ENCODE measurements at places on chromosomes 3 and 15. TPM values are rescaled to one million over a fixed set of nuclear protein-coding genes. Genes with fewer than 3 reads are reported as not detected.

DNA sequence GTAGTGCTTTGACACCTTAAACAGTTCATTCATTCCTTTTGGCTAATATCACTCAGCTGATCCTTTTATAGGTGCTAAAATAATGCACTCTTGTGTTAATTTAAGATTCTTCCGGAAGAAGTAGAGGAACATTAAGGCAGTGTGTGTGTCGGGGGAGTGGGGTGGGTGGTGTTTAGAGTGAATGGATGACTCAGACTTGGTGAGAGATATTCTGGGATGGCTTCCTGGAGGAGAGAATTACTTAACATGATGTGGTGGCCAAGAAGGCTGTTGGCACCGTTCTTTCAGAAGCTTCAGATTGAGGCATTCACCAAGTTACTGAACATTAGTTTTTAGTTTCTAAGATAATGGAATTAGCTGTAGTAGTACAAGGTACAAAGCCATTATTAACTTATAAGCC is 125.6 kb upstream of the ROPN1 start:
- peak; percentile 46 for DNase-seq

DNA sequence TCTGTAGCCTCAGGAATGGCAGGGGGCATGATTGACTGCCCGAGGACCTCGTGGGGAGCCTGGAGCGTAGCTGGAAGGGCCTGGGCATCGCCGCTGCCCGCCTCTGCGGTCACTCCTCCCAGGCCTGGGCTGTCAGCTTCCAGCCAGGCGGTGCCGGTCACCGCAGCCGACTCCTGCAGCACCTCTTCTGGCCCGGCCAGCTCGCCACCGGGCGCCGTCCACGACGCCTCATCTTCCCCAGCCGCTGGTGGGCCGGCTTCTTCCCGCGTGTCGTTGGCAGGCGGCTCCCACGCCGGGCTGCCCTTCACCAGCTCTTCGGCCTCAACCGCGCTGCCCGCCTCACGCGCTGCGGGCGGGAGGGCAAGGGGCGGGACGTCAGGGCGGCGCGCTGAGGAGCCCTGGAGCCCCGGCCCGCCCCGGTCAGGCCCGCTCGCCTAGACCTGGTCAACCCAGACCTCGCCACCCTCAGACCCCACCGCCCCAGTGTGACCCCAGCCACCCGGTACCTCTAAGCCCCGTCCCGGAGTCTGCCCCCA is 1.0 kb downstream of the CSPG5 start:
- DNase-seq: no peak

DNA sequence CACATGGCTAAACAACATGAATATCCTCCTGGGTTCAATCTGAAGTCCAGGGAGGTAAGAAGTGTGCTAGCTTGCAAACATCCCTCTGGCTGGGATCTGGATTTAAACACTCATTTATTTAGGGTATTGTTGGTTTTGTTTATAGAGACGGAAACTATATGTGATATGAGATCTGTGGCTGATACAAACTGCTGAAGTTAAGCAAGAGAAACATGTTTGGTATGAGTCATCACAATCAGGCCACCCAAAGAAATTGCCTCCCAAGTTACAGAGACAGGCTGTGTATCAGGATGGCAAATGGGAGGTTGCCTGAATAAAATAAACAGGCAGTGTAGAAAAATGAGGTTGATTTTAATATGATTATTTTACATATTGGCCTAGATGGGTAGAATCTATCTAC is 562.1 kb downstream of the IGSF11 start:
- DNase-seq: no peak

DNA sequence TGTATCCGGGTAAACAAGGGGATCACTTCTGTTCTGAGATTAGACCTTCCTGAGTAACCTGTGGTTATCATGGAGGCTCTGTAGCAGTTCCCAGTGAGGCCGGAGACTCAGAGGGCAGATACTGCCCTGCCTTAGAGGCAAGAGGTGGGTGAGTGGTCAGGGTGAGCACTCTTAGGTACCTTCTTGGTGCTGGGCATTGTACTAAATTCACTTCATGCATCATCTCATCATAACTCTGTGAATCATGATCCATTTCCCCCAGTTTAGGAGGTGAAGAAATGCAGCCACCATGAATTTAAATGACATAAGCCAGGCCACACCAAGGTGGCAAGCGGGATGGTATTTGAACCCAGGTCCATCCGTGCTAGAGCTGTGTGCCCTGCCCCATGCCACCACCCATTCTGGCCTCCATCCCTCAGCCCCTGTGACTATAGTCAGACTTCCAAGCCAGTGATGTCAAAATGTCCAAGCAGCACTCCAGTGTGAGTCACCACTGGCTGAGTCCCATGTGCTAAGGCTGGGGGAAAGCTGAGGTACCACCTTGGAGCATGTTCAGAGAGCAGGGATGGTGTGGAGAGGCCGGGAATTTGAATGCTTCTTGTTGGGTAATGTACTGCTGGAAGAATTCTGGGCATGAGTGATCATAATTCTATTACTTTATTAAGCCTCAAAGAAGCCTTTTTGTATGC is 88.8 kb downstream of the EPHB1 start:
- no peak for DNase-seq

- DNase-seq: peak; percentile 67
Observed at GRCh38 chr3:112734736-112735350, 93.9 kb upstream of the CCDC80 start.

DNA sequence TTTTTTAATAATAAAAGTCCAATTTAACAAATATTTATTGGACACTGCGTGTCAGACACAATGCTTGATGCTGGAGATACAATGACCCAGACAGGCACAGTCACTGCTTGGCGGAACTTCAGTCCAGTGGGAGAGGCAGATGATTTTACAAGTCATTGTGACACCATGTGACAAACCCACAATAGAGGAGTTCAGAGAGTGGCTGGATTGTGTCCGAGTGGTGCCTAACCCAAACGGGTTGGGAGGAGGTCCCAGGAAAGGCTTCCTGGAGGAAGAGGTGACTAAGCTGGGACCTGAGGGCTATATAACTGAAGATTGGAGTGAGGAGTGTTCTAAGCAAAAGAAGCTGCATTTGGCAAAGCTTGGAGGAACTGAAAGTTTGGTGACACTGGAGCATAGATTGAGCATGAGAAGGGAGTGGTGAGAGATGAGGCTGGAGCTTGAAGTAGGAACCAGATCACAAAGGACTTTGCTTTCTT is 41.4 kb downstream of the CRTC3 start:
- DNase-seq: peak; percentile 61

DNA sequence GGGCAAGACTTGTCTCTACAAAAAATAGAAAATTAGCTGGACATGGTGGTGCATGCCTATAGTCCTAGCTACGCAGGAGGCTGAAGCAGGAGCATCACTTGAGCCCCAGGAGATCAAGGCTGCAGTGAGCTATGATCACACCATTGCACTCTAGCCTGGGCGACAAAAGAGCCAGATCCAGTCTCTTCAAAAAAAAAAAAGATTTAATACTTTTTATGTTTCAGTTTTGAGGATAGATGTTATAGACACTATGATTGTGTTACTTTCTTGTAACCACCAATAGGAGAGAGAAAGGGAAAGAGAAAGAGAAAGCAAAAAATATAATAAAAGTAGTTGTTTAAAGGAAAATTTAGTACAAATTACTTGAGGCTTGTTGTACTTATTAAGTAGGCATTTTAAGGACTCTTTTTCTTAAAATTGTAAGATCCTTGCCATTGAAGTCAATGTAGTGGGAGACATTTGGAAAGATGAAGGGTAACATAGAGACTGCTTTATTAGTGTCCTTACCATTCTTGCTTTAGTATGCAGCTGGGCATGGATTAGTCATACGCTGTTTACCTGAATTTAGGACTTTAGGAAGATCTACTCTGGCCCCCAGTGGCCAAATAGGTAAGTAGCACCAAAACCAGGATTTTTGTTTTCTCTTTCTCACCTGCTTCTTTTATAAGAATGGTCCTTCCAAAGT is 35.1 kb upstream of the ZDHHC23 start:
- DNase-seq: no peak

DNA sequence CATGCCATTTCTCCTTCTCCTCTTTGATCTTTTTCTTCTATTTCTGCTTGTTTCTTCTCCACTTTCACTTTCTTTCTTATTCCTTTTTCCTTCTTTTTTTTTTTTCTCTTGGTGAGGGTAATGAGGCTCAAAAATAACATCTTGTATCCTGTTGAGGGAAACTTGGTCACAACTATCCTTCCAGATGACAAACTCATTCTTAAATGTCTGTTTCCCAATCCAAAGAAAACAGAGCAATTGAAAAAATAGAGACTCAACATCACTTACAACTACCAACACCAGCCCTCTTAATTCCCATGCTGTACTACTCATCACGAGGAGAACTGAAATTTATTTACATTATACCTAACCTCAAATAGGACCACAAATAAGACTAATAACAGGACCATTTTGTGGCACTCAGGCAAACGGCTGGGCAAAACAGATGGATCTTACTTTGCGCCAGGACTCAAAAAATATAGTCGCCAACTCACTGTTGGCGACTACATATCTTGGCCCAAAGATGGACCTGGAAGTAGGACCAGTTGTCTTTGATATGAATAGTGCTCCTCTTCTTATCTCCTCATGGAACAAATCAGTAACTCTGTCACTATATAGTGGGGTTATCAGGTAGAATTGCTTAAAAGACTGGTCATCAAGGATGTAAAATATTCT is 343.9 kb downstream of the ZBTB20 start:
- DNase-seq: no peak

GRCh38 chr3:70658513-70659310 is 346.3 kb upstream of the MDFIC2 start:
- no peak for DNase-seq

DNA sequence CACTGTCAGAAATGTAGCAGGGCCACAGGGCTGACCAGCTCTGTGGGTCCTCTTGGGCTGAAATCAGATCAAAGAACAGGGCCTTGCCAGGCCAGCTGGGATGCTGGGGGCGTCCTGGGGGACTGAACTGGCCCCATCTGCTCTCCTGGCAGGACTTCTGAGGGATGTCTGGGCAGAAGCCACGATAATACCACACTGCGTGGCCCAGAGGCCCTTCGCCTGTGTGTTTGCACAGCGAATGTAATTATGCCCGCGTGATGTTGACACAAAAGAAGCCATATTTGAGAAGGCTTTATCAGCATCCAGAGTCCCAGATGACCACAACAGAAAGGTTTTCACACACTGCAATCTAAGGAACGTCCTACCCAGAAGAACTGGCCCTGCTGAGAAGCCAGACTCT is 174.0 kb downstream of the RAB11A start:
- DNase-seq: no peak

- no peak for DNase-seq
Observed at GRCh38 chr15:65088643-65089021, 12.1 kb downstream of the KBTBD13 start.

NTRK3 gene
- total RNA-seq: 5.5 TPM

GP5 gene
- total RNA-seq: not detected

KY gene
- total RNA-seq: 3.1 TPM

GASK1A gene
- 5.7 TPM for total RNA-seq

CTXN2 gene
- total RNA-seq: not detected

AGTR1 gene
- 16.8 TPM for total RNA-seq

NME9 gene
- total RNA-seq: 0.35 TPM

IL17RB gene
- total RNA-seq: 1.4 TPM

FMN1 gene
- 1.7 TPM for total RNA-seq

ASB14 gene
- total RNA-seq: 1.8 TPM

CELSR3 gene
- total RNA-seq: 0.32 TPM

All from right cardiac atrium (tissue), 5 donors.